Stimulated activated CD4-positive, alpha-beta T cell treated with anti-CD3 and anti-CD28 coated beads, Interleukin-2, amount 100 ng/mL, for 4 hours (primary cell): ENCODE measurements at places on chromosomes 2 and 18.

- DNase-seq: no peak
These were observed 215.5 kb upstream of the HAAO start for GRCh38 chr2:43007901-43008300.

GRCh38 chr2:62410926-62411456 is 95.0 kb downstream of the TMEM17 start:
- DNase-seq: no peak

DNA sequence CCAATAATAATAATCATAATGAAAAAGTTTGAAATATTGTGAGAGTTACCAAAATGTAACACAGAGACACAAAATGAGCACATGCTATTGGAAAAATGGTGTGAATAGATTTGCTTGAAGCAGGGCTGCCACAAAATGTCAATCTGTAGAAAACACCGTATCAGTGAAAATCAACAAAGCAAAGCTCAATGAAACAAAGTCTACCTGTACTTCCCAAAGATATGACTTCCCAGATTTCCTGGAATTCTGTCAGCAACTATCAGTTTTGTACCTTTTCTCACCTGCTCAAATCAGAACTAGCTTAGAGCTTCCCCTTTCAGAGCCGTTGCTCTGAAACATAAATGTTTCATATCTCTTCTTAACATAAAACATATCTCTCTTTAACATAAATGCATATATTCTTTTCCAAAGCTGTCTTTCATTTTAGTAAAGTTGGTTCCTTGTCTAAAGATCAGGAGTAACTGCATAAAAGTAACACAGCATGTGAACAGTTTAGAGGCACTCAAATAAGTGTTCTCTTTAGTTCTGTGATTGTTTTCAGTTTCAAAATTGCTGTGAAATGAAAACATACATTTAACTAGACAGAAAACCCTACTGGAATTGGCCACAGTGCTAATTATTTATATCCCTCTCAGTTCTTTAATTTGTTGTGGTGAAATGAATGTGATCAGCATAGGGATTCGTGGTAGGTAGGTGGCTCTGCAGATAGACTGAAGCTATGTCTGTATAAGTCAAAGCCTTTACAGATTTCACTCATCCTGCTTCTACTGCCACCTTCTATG is 262.5 kb downstream of the KCNJ3 start:
- DNase-seq: no peak

DNA sequence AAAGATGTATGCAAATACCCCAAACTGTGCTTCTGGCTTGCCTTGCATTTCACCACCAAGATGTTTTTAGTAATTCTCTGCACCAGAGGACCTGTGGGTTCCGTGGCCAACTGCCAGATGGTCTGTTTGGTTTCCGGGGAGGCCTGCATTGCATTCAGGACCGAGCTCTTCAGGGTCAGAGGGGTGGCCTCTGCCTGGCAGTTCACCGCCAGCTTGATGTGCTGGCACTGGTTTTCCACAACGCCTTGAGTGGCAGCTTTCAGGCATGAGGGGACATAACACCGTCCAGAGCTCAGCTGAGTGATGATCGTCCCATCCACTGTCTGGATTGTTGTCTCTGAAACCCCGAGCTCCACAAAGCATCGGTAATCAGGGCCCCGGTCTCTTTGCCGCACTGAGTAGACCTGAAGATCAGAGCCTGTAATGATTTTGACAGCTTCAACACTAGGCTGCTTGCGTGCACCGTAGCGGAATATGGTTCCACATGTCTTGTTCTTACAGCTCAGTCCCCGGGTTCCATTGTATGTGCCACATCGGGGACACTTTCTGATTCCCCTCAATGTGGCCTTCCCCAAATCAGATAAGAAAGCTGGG is 9.4 kb downstream of the C2orf42 start:
- no peak for DNase-seq

GRCh38 chr2:124877141-124877577 is 852.1 kb downstream of the CNTNAP5 start:
- DNase-seq: no peak

- DNase-seq: no peak
These were observed 299.4 kb upstream of the ID2 start for GRCh38 chr2:8382485-8382884.

DNA sequence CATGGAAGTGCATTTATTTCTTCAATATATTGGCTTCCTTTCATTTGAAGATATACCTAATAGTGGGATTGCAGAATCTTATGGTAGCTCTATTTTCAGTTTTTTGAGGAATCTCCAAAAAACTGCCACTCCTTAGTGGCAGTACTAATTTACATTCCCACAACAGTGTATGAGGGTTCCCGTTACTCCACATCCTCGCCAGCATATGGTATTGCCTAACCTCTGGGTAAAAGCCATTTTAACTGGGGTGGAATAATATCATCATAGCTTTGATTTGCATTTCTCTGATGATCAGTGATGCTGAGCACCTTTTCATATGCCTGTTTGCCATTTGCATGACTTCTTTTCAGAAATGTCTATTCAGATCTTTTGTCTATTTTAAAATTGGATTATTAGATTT is 471.9 kb upstream of the UBE2E3 start:
- no peak for DNase-seq

DNA sequence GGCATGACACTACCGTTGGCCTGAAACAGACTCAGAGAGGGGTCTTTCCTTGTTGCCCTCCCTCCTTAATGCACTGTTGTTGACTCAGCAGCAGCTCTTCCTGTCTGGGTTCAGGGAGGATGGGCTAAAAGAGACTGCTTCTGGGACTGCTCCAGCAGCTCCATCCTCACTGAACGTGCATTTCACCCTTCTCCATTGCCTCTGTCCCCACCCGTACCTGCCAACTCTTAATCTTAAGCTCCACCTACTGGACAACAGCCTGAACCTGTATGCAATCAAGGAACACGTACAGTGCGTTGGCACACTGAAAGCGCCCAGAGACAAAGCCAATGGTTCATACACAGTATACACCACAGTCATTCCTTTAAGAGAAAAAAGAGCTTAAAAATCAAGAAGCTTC is 230.8 kb upstream of the RAB6C start:
- no peak for DNase-seq

DNA sequence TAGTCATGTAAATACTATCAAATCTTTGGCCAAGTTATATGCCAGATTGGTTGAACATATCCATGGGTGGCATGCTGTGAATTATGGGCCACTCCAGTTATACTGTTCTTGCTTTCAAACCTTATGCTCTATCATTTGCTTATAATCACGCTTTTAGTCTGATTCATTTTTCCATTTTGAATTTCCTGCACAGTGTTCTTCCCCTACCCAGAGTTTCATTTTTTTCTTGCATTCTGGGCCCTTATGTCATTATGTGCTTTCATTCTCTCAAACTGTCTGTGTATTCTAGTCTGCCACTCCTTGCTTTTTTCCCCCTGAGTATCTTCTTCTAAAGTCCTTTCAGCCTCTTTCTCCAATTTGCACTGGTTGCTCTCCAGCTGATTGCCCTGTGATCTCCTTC is 364.1 kb downstream of the ARHGAP15 start:
- DNase-seq: no peak

GRCh38 chr2:85936421-85937068 is 47.8 kb upstream of the ST3GAL5 start:
- DNase-seq: no peak

DNA sequence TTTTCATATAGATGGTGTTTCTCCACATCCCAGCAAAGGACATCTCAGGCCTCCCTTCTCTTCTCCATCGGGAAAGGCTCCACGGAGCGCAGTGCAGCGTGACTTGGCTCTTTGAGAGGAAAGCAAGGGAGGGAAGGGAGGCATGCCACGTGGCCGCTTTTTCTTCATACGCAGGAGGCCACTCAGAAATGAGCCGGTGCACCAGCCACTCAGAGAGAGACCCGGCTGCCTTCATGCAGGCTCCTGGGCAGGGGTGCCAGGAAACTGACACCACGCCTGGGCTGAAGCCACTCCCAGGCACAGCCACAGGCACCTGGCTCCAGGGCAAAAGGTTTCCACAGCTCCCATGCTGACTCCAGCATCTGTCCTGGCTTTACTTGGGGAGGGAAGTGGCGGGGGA is 11.1 kb upstream of the LOXHD1 start:
- DNase-seq: no peak

GRCh38 chr18:61765097-61765496 is 127.7 kb downstream of the RNF152 start:
- DNase-seq: no peak

DNA sequence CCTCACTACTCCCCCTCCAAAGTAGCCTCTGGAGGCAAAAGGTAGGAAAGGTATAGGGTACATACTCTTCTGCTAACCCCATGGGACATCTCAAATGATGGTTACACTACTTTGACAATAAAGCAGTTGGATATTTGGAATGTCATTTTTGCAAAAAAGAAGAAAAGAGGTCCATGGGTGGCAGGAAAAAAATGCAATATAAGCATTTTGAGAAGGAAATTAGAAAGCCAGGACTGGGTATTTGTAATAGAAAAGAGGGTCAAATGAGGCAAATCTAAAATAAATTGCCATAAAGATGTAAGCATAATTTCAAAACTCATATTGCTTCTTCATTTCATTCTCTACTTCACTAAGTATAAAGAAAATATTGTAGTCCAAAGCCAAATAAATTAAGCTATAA is 280.2 kb downstream of the NOL4 start:
- no peak for DNase-seq

DNA sequence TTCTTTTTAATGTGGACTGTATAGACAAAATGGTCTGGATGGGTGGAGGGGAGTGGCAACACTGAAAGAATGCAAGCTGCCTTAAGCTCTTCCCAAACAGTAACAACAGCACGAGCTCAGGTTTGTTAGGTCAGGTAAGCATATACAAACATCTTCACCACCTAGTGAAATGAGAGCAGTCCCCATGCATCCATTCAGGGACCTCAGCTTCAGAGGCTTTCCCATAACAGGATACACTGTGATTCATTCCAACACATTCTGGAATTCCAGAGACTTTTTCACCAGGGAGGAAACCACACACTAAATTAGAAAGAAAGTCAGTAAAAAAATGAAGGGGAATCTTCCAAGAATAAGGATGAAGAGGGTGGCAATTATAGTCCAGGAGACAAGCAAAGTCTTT is 50.4 kb upstream of the BZW1 start:
- no peak for DNase-seq

DNA sequence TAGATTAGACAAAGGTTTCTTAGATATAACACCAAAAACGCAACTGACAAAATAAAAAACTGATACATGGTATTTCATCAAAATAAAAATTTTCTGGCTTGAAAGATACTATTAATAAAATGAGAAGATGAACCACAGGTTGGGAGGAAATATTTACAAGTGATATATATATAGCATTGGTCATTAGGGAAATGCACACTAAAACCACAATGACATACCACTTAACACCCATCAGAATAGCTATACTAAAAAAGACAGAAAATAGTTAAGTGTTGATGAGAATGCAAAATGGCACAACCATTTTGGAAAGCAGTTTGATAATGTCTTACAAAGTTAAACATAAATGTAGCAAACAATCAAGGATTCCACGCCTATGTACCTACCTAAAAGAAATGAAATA is 83.9 kb downstream of the SLC66A3 start:
- DNase-seq: no peak

DNA sequence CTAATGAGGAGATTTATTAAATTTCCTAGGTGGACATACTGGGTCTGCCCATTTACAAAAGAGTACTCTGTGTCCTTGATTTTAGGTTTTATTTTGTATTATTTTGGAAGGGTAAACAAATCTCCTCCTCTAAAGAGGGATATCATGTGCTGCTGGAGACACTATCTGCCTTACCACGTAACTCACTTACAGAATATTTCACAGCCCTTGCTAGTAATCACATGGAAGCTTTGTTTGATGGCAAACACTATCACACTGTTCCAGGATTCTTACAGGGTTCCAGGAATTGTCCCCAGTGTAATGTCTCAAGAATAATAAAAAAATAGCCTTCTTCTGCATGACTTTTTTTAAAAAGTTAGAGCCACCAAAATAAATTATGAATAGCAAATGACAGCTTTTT is 29.2 kb upstream of the ACVR1C start:
- no peak for DNase-seq

DNA sequence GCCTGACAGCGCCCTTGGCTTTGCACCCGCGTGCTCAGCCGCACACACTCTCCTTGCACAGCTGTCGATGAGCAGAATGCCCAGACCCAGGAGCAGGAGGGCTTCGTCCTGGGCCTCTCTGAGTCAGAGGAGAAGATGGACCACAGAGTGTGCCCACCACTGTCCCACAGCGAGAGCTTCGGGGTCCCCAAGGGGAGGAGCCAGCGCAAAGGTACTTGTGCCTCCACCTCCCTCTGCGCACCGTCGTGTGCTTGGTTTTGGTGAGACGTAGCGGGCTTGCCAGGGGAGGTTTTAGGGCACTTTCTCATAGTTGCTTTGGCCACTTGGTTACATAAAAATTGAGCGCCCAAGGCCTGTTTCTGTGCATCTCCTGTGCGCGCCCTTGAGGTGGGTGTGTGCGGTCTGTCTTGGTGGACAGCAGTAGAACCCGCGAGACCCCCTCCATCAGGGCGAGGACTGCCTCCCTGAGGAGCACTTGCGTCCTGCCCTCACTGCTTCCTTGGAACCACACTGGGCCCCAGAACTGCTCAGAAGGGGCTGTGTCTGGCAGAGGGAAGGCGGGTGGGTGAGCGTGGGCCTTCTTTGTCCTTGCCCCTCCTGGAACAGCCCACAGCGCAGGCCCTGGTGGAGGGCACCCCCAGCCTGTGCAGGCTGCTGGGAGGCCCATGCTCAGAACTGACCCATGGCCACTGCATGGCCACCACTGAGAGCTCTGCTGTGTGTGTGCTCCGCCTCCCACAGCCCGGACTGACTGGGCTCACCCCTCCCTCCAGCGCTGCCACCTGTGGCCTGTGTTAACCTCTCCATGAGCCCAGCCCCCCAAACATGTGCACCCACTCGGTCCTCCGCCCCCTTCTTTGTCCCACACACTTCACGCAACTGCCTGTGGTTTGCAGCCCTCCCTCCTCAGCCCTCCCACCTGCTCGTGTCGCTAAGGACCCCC is 95.9 kb downstream of the DGKD start:
- DNase-seq: no peak

- peak; percentile 49 for DNase-seq
These were observed 13.4 kb upstream of the COPS8 start for GRCh38 chr2:237072067-237072931.

DNA sequence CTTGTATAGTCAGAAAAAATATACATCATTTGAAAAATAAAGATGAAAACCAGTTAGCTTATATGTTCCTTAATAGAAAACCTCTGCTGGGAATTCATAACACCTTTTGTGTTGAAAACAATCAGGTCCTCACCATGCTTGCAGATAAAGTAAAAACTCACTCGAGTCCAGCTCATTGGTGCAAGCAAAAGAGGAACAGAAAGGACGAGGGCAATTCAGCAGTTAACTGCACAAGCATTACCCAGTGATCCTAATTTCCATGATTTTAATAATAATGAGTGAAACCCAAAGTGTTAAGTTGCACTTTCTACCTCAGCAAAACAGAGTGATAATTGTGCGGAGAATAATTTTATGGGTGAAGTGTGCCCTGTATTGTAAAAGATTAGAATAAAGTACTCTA is 839.9 kb downstream of the BCL11A start:
- no peak for DNase-seq

GRCh38 chr2:157259386-157259785 is 1.9 kb downstream of the GALNT5 start:
- no peak for DNase-seq

DNA sequence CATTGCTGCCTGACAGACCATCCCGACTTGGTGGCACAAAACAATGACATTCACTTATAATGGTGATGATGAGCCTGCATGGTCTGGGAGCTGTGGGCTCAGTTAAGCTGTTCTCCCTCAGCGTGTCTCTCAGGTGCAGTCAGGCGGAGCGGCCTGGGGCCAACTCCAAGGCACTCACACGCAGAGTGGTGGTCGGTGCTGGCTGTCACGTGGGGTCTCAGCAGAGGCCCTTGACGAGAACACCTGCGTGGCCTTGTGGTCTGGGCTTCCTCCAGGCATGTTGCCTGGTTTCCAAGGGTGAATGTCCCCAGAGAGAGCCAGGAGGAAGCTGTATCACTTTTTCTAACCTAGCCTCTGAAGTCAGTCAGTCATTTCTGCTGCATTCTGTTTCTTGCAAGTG is 29.8 kb downstream of the ARMC9 start:
- no peak for DNase-seq
